ENCODE measurements at places on chromosomes 7 and 10. TPM values are rescaled to one million over a fixed set of nuclear protein-coding genes. Genes with fewer than 3 reads are reported as not detected.

Gene RAMP3
- total RNA-seq, result 11.7 TPM

Gene LRRN3
- total RNA-seq, result 2.4 TPM

Gene SHH
- total RNA-seq, result not detected

Gene CLEC2L
- not detected for total RNA-seq

Gene LRIT1
- not detected for total RNA-seq

DNA sequence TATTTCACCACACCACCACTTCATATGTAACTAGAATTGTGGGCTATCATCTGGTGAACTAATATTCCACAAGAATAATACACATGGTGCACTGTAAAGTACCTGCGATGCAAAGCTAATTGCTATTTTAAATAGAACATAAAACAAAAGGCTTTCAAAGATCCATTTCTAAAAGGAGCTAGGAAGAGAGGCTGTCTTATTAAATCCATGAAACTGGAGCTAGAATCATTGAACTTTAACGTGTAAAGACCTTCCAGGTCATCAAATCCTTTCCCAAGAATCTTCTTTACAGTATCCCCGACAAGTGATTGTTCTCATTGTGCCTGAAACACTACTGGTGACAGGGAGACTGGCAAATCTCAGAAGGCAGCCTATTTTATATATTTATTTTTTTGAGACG, 224.9 kb downstream of the CHCHD3 start:
- DNase-seq, result no peak
- H3K4me1 ChIP-seq, result no peaks in the 10 kb centered on the region
- no peaks in the 10 kb centered on the region for H3K36me3 ChIP-seq
- no peak overlapping the region for H3K4me3 ChIP-seq
- H3K27me3 ChIP-seq, result no peaks in the 10 kb centered on the region

DNA sequence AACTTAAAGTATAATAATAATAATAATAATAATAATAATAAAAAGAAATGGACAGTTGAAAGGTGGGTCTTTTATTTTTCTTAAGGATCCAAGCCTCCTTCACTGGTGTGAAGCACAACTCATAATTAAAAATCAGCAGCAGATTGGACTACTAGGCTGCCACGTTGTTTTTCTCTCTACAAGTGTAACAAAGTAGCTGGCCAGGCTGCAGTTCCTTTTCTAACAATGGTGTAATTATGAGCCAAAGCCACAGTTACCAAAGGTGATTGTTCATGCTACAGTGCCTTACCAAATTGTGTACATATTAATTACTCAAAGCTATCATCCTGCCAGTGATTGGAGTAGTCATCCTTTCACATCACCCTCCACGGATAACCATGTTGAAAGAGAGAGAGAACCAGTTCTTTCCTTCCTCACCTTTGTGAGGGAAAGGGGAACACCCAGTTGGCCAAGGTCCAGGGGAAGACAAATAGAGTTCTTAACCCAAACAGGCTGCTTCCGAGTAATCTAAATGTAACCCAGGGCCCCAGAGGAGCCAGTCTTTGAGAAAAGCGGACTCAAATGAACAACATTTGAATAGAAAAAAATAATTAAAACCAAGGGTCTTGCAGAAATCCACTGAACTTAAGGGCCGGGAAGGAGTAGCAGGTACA, 86.3 kb upstream of the NPS start:
- DNase-seq, result no peak
- H3K27ac ChIP-seq, result no peak overlapping the region
- no peaks in the 10 kb centered on the region for H3K27me3 ChIP-seq
- H3K4me3 ChIP-seq, result no peak overlapping the region
- H3K36me3 ChIP-seq, result no peaks in the 10 kb centered on the region
- no peaks in the 10 kb centered on the region for H3K4me1 ChIP-seq

DNA sequence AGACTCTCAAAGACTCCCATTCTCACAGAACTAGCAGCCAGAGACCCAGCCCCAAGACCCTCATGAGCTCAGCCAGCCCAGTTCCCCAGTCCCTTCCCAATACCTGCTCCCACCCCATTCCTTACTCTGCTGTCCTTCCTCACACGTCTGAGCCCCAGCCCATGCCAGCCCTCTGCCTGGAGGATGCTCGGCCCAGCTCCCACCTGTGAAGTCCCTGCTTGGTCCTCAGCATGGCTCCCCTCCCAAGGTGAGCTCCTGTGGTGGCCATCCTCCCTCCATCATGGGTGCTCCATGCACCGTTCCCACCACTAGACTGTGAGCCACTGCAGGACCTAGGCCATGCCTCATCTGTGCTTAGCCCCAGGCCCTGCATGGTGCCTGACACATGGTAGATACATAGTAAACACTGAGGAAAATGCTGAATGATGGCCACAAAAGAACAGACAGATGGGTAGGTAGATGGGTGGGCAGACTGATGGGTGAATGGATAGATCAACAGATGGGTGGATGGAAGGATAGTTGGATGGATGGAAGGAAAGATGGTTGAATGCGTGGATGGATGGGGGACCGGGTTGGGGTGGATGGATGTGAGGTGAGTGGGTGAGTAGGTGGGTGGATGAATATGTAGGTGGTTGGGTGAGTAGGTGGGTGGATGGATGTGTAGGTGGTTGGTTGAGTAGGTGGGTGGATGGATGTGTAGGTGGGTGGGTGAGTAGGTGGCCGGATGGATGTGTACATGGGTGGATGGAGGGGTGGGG, 138.9 kb downstream of the GRID1 start:
- no peak for DNase-seq
- no peak overlapping the region for H3K4me3 ChIP-seq
- no peaks in the 10 kb centered on the region for H3K36me3 ChIP-seq
- no peak overlapping the region for H3K27ac ChIP-seq
- H3K27me3 ChIP-seq, result no peaks in the 10 kb centered on the region
- no peaks in the 10 kb centered on the region for H3K4me1 ChIP-seq

Gene LDB1
- total RNA-seq, result 53.6 TPM

DNA sequence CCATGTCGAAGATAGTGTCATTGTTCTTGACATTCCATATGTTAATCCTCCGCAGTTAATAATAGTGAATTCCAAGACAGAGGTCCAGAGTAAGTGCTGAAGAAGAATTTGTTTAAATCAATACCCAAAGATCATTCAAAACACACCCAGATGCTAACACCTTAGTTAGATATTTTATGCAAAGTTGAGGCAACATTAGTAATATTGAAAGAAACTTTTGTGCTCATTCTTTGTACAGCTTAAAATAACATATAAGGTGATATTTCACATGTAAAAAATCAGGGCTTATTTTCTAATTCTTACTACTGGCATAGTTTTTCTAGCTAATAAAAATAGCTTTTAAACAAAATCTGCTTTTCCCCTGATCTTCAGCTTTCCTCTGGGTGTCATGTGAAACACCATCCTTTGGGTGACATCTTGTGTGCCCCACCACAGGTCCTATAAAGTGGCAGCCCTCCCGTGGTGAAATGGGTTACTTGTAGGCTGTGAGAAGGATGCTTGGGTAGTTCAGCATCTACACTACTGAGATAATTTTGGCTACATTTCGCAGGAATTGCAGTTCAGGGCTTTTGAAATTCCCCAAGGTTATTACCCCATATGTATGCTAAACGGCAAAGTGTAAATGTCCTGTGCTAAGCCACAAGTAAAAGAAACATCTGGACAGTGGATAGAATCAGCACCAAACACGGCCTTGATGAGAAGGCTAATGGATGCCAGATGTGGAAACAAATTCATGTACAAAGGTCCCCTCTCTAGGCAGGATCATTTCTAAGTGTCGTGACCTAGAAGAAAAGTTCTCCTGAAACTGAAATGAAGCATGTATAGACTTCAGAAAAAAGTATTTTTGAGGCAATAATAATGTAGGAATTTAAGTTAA, 105.4 kb downstream of the GRM3 start:
- no peaks in the 10 kb centered on the region for H3K36me3 ChIP-seq
- H3K4me1 ChIP-seq, result no peaks in the 10 kb centered on the region
- no peak overlapping the region for H3K4me3 ChIP-seq
- no peak overlapping the region for H3K27ac ChIP-seq
- no peaks in the 10 kb centered on the region for H3K27me3 ChIP-seq

- no peaks in the 10 kb centered on the region for H3K4me1 ChIP-seq
- H3K4me3 ChIP-seq, result no peak overlapping the region
- no peak for DNase-seq
- H3K27ac ChIP-seq, result no peak overlapping the region
Observed at GRCh38 chr7:155674556-155674955, 30.1 kb downstream of the RBM33 start.

Gene SMKR1
- total RNA-seq, result not detected

GRCh38 chr10:102200751-102201640, 25.1 kb upstream of the ELOVL3 start:
- H3K4me3 ChIP-seq, result no peak overlapping the region
- no peaks in the 10 kb centered on the region for H3K36me3 ChIP-seq
- no peaks in the 10 kb centered on the region for H3K27me3 ChIP-seq
- H3K4me1 ChIP-seq, result no peaks in the 10 kb centered on the region
- no peak overlapping the region for H3K27ac ChIP-seq

- H3K4me3 ChIP-seq, result no peak overlapping the region
- H3K36me3 ChIP-seq, result no peaks in the 10 kb centered on the region
- no peak for DNase-seq
- H3K27me3 ChIP-seq, result no peaks in the 10 kb centered on the region
- H3K4me1 ChIP-seq, result no peaks in the 10 kb centered on the region
Observed at GRCh38 chr10:54065106-54065505, 735.9 kb downstream of the PCDH15 start.

- no peak overlapping the region for H3K4me3 ChIP-seq
- H3K27ac ChIP-seq, result no peak overlapping the region
- H3K27me3 ChIP-seq, result no peaks in the 10 kb centered on the region
Observed at GRCh38 chr10:3111621-3112163, 44.3 kb downstream of the PFKP start.

Gene CPN1
- not detected for total RNA-seq

DNA sequence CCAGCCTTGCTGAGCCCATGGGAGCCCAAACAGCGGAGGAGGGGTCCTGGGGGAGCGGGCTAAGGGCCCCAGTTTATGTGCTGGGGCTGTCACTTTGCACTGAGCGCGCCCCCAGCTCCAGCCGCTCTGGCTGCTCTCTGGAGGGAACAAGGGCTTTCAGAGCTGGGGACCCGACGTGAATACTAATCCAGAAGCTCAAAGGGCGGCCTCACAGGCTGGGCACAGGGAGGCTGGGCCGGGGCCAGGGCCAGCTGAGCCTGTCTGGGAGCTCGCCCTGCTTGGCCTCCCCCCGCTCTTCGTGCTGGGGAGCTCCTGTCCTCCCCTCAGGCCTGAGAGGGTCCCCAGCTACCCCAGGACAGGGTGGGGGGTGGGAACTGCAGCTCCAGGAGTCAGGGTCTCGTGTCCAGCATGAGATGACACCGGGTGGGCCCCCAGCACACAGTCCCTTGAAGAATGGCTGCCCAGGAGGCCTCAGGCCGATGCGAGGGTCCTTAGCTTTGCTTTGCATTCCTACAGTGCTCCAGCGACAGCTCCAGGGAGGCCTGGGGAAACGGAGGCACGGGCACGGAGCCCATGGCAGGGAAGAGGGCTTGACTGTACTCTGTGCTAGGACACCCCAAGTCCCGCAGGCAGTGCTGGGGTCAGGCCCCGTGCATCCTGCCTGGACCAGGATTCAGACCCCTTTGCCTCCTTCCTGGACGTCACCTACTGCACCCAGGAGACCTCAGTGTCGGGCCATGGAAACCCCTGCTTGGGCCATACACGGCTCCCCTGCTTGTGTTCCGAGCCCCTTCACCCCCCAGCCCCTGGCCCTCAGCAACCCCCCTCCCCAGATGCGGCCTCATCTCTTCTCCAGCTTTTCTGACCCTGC, 5.8 kb upstream of the AMZ1 start:
- DNase-seq, result no peak
- H3K27ac ChIP-seq, result no peak overlapping the region
- no peaks in the 10 kb centered on the region for H3K36me3 ChIP-seq
- H3K27me3 ChIP-seq, result peaks cover 27% of the 10 kb centered on the region
- H3K4me1 ChIP-seq, result no peaks in the 10 kb centered on the region
- no peak overlapping the region for H3K4me3 ChIP-seq

Gene COBL
- total RNA-seq, result 2.2 TPM

- H3K36me3 ChIP-seq, result no peaks in the 10 kb centered on the region
- no peak overlapping the region for H3K4me3 ChIP-seq
- H3K4me1 ChIP-seq, result no peaks in the 10 kb centered on the region
- no peak for DNase-seq
- no peak overlapping the region for H3K27ac ChIP-seq
- no peaks in the 10 kb centered on the region for H3K27me3 ChIP-seq
Observed at GRCh38 chr10:32328499-32328898, 18.5 kb downstream of the EPC1 start.

Gene LRRC61
- 15.4 TPM for total RNA-seq

DNA sequence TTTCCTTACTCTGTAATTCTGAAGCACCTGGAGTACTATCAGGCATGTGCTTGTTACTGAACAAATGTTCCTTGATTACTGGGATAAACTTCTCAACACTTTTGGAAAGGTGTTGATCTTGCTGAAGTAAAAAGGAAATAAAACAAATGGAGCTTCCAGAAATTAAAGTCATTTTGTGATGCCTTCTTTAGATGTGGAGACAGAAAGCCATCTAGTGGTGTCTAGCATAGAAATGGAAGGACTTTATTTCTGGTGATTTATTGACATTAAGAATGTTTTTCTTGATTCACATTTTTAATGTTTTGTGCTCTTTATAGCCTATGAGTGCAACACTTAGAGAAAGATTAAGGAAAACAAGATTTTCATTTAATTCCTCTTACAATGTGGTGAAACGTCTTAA, 1.4 kb downstream of the SFR1 start:
- no peak overlapping the region for H3K4me3 ChIP-seq
- H3K27me3 ChIP-seq, result no peaks in the 10 kb centered on the region
- peaks cover 3% of the 10 kb centered on the region for H3K4me1 ChIP-seq
- H3K27ac ChIP-seq, result no peak overlapping the region

- H3K36me3 ChIP-seq, result no peaks in the 10 kb centered on the region
- H3K27me3 ChIP-seq, result no peaks in the 10 kb centered on the region
- H3K4me3 ChIP-seq, result peak overlapping the region; percentile 84
- DNase-seq, result peak; percentile 39
Observed at GRCh38 chr7:23680414-23681405, 711 bp downstream of the FAM221A start.

DNA sequence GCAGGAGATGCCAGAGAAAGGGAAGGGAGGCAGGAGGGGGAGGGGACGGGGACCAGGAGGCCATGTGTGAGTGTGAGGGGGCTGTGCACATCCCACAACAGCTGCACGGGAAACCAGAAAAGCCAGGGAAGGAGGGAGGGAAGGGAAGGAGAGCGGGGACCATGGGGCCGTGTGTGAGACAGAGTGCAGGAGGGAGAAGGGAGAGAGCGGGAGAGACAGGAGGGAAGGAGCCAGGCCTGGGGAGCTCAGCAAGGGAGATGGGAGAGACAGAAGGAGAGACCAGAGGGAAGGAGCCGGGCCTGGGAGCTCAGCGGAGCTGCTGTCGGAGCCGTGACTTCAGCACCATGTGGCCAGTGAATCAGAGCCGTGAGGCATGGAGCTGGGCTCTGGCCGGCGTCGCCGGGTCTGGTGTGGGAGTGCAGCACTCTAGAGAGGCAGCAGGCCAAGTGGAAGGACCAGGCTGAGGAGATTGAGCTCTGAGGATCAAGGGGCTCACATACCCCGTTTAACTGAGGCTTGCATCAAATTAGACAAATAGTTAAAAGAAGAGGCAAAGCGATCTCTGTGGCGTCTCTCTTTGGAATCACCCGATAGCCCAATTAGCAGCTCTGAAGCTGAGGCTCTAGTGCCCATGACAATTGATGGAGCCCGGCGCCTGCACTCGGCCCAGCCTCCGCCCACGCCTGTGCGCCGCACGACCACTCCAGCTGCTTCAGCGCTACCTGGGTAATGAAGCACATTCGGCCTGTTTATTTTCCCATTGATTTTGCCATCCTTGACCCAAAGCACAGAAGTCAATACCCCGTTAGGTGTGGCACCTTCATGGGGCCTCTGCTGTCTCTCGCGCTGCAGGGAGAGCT, 150.4 kb downstream of the MAD1L1 start:
- H3K27ac ChIP-seq, result peak overlapping the region; percentile 42
- H3K36me3 ChIP-seq, result no peaks in the 10 kb centered on the region
- DNase-seq, result no peak
- H3K4me1 ChIP-seq, result no peaks in the 10 kb centered on the region
- no peak overlapping the region for H3K4me3 ChIP-seq
